ENCODE measurements at places on chromosomes 12 and 14. TPM values are rescaled to one million over a fixed set of nuclear protein-coding genes. Genes with fewer than 3 reads are reported as not detected.

TBX3 gene
- 9.5 TPM for total RNA-seq

ZNF140 gene
- total RNA-seq: 9.4 TPM

ORMDL2 gene
- 23.2 TPM for total RNA-seq

TTC5 gene
- total RNA-seq: 8.3 TPM

DPPA3 gene
- total RNA-seq: not detected

OR6C74 gene
- not detected for total RNA-seq

SYNE3 gene
- 18.0 TPM for total RNA-seq

TESPA1 gene
- 1.1 TPM for total RNA-seq

SNW1 gene
- 58.6 TPM for total RNA-seq

CD163L1 gene
- 3.7 TPM for total RNA-seq

BBS10 gene
- 11.5 TPM for total RNA-seq

BBOF1 gene
- total RNA-seq: 5.4 TPM

GALNT9 gene
- not detected for total RNA-seq
